ENCODE measurements at places on chromosomes 11 and 22.

GRCh38 chr11:10752061-10752460 lies 1.0 kb downstream of the CTR9 start:
- no peak for DNase-seq

DNA sequence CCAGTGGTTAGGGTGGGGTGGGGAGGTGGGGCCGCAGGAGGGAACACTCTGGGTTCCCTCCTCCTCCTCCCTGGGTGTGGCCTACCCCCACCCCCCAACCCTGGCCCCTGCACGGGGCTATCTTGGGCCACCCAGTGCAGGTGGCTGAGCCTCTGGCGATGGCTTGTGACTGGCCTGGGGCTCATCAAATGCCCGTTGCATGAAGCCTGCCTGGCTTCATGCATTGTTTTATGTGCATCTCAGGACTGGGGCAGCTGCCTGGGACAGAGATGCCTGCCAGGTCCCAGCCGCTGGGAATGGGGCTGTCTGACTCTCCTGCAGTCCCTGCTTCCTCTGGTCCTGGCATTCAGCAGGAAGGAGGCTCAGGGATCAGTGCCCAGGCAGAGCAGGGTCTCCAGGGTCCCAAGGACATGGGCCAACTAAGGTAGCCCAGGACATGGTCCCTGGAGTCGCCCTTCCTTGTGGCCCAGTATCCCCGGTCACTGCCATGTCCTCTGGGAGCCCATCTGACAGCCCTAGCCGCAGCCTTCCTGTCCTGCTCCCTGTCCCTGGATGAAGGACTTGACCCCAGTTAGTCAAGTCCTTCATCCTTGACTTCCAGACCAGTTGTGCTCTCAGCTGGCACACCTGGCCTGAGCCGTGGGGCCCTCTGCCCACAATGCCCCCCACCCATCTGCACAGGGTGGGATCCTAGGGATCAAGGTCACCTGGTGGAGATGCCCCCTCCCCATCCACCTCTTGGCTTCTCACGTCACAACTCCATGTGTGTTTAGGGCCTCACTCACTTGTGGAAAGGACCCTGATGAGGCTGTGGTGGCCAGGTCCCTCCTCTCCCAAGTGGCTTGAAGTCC lies 112.1 kb upstream of the FGF3 start:
- DNase-seq: no peak

DNA sequence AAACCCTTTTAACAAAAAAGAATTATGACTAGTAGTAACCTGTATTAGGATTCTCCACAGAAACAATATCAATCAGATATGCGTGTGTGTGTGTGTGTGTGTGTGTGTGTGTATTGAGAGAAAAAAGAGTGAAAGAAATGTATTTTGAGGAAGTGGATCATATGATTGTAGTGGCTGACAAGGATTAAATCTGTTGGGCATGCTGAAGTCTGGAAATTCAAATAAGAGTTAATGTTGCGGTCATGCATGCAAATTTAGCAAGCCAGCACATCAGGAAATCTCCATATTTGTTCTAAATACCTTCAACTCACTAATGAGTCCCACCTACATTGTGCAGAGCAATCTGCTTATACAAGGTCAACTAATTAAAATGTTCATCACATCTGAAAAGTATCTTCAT lies 46.8 kb upstream of the IGLL5 start:
- no peak for DNase-seq

- DNase-seq: peak; percentile 53
Measured at GRCh38 chr11:108069947-108070346, 51.4 kb upstream of the ACAT1 start.

DNA sequence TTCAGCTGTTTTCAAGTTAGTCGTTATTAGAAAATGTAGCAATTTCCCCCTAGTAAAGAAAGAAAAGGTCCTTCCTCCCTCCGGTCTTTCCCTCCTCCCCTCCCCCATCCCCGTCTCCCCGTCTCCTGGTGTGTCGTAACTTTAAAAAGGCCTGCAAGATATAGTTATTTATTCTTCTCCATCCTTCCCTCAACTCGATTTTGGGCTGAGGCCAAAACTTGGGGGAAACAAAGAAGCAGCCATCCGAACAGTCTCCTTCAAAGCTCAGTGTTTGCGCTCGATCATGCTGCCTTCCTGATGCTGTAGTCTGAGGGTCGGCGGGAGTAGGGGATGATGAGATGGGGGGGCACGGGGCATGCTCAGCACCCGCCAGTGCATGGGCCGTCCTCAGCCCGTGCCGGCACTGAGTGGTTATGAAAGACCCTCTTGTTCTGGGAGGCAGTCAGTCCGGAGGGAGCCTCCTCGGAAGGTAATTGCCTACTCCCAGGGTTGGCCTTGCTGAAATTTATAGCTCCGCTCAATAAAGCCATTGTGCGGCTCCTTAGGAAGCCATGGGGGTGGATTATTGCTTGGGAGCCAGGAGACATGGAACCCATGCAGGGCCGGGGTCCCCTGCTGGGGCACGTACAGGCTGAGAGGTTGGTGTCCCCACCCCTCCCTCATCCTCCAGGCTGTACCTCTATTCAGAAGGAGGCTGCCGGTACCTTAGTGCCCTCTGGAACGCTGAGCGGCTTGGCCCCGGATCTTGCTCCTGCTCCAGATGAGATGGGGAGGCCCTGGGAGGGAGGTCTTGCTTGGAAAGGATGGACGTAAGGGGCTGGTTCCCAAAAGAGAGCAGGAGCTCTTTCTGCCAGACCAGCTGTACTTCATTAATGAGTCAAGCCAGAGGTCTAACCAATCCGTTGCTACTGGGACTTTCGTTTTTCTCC lies 212.7 kb upstream of the CADM1 start:
- DNase-seq: no peak
